NCI-H1417 (cell line): ENCODE measurements at places on chromosomes 2 and 18.

- no peak for DNase-seq
These were observed 997.4 kb upstream of the PIK3C3 start for GRCh38 chr18:40957533-40958070.

DNA sequence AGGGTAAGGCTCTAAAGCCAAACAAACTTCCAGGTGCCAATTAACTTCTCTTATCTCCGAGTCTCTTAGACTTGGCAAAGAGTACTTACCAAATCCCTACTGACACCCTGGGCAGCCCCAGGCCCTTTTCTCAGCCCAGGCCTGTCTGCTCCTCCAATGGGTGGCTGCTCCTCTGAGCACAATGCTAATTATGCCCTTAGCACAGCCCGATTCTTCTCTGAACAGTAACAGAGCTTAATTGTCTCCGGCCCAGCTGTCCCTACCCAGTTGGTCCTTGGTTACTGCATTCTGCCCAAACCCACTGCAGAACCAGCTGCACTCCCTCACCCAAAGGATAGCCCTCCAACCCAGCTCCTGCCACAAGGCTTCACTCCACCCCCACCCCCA, 110.3 kb downstream of the SMAD7 start:
- DNase-seq, result no peak

DNA sequence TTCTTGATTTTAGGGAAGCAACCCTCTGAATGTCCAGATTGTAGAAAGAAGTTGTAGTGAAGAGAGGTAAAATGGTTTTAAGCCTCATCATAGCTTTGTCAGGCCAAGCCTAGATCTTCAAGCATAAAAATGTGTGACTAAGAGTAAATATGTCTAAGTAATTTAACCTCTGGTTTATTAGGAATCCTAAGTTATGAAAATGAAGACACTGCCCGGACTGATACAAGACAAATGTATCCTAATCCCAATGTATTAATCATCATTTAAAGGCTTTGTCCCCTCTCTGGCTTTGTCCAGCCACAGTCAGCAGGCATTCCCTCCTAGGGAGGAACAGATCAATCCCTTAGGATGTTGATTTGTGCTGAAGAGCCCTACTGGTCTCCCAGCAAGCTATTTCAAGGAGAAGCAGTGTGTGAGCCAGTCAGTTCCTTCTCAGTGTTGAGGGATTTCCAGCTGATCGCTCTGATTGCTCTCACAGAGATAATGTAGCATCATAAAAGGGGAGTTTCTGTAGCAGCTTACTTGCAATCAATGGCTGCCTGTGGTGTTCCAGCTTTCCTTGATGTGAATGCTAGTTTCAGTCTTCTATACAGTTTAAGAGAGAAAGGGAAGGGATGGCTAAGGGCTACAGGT, 796.1 kb downstream of the EPHA4 start:
- DNase-seq, result no peak

DNA sequence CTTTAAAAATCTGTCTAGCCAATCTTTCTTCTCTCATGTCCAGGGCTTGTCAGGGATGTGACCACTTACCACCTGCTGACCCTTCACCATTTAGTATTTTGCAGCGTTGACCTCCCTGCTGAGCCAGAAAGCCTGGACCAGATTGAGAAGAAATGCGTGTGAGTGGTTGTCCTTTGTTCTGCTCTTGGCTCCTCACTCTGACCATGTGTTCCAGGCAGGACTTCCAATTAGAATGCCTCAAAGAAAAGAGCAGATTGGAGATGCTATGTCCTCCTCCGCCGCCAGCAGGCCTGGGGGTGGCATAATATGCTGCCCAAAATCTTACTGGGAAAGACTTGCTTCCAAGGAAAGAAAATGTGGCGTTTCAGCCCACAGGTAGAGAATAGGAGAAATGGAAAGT, 894.1 kb downstream of the SLC4A3 start:
- no peak for DNase-seq

- no peak for DNase-seq
These were observed 18.7 kb downstream of the DCAF17 start for GRCh38 chr2:171452773-171453172.

DNA sequence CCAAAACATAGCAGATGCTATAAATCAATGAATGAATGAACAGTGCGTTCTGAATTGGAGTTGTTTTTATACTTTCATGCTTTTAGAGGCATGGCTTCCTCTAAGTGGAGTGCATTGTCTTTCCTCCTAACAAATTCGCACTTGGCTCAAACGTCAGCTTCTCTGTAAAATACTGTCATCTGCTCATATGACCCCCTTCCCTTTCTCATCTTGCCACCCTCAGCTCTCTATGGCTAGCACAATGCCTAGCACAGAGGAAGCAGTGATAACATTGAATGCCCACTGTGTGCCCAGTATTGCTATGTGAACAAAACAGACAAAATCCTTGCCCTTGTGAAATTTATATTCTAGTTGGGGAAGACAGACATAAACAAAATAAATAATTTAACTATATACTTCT, 258.8 kb downstream of the MREG start:
- DNase-seq, result no peak

GRCh38 chr2:16020389-16021008, 80.1 kb downstream of the MYCN start:
- no peak for DNase-seq
